Suppressor macrophage treated with lipopolysaccharide for 1 hour (primary cell): ENCODE measurements at places on chromosomes 3 and 15.

DNA sequence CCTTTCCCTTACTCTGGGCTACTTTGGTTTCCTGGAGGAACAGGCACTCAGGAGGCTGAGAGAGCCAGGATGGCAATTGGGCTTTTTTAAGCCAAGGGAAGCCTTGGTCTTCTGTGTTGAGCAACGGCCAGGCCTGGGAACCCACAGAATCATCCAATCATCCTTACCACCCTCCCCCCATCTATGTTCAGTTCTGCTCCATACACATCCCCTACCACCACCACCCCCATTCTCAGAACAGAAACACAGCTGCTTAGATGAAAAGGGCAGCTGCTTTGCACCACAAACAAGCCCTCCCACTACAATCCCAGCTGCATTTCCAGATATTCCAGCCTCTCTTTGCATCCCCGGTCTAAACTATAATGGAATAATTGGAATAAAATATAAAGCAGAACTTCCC lies 21.0 kb downstream of the SEMA5B start:
- DNase-seq, result no peak

- no peak for DNase-seq
Observed at GRCh38 chr3:62414786-62415185, 41.4 kb upstream of the FEZF2 start.

DNA sequence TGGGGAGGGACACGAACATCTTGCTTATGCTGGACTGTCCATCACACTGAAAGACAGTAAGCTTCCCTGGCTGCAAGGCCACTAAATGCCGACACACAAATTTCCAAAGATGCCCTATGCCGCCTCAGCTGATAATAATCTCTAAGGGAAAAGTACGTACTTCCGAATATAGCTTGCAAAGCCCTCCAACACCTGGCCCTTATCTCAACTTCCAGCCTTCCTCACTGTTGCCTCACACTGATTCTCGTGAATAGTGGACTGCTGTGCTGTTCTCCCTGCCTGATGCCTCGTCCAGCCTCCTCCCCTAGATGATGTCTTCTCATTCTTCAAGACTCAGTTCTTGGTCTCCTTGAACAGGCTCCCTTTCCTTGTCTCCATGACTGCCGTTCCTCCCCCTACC lies 72.3 kb downstream of the CD47 start:
- DNase-seq, result no peak

GRCh38 chr3:59482684-59483083 lies 432.9 kb upstream of the CFAP20DC start:
- DNase-seq, result no peak

GRCh38 chr3:58666683-58667082 lies at the start of gene FAM3D:
Gene FAM3D, minus strand, starts transcription at chr3:58666774. Its CDS starts 11,211 bp downstream, at chr3:58655563.
- DNase-seq, result peak; percentile 71

DNA sequence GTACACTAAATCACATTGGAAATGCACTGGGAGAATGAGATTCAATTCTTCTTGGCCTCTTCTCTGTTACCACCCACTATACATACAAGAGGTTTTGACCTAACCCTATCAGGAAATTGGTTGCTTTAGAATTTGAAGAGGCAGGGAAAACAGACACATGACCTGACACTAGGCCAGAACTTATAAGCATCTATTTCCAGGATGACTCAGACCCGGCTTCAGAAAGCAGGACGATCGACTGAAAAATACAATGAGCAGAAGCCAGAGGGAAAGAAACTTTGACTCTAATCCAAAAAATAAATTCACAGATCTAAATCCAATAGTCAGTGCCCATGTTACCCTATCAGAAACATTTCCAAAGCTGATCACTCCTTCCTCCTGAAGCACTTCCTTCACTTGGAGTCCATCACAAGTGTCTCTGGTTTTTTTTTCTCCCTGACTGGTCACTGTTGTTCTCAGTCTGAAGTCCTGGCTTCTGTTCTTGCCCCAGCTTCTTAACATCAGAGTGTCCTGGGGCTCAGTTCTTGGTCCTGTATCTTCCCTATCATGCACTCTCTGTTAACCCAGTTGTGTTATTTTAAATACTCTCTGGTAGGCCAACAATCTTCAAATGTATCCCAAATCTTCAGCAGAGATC lies 133.6 kb downstream of the P2RY1 start:
- no peak for DNase-seq
